Heart left ventricle (tissue), 16 donors: ENCODE measurements at places on chromosomes 6 and 20. TPM values are rescaled to one million over a fixed set of nuclear protein-coding genes. Genes with fewer than 3 reads are reported as not detected.

The CEBPB gene
- polyA plus RNA-seq: 19.8 TPM

The IL17A gene
- polyA plus RNA-seq: not detected

The FLRT3 gene
- 0.08 TPM for polyA plus RNA-seq

The FKBP1C gene
- 1.7 TPM for polyA plus RNA-seq

The KIAA0408 gene
- polyA plus RNA-seq: 0.39 TPM
